ENCODE measurements at places on chromosomes 6 and 20.

GRCh38 chr6:35058865-35059522, 82.1 kb downstream of the TCP11 start:
- no peak for DNase-seq

DNA sequence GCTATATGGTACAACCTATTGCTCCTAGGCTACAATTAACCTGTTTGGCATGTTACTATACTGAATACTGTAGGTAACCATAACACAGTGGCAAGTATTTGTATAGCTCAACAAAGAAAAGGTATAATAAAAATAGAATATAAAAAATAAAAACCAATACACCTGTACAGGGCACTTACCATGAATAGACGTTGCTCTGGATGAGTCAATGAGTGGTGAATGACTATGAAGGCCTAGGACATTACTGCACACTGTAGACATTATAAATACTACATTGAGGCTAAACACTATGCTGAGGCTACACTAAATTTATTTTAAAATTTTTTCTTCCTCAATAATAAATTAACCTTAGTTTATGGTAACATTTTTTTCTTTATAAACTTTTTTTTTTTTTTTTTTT, 18.6 kb downstream of the ELOVL5 start:
- DNase-seq = no peak

- no peak for DNase-seq
These were observed 26.9 kb downstream of the FBXO30 start for GRCh38 chr6:145787688-145788087.

DNA sequence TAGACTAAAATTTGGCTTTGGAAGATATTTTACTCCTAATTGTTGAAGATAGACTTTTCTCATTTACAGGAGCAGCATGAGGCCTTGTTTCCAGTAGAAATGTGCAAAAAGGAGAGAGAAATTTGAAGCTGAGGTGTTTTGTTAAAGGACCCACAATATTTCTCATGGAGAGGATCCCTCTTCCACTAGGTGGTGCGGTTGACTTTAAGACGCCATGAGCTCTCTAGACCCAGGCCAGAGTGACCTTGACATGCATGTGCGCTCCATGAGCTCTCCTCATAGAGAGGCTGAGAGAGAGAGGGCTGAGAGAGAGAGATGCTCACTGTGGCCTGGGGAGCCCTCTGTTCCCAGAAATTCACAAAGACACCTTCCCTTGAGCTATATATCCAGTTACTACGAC, 861.2 kb upstream of the EYS start:
- no peak for DNase-seq

GRCh38 chr20:32429343-32429742, 71.2 kb downstream of the ASXL1 start:
- no peak for DNase-seq

Measured in posterior vena cava (tissue), 2 donors.